ENCODE measurements at places on chromosomes 16 and 17. TPM values are rescaled to one million over a fixed set of nuclear protein-coding genes. Genes with fewer than 3 reads are reported as not detected.
A peak's percentile ranks its signal among the peaks of the same experiment; 100 is the strongest.

KRT15 gene
- total RNA-seq, result 51.7 TPM

FNDC8 gene
- total RNA-seq, result not detected

SHCBP1 gene
- 6.1 TPM for total RNA-seq

GCSH gene
- 21.0 TPM for total RNA-seq

MARCHF10 gene
- total RNA-seq, result 13.8 TPM

KRT28 gene
- not detected for total RNA-seq

CD300LF gene
- total RNA-seq, result 8.6 TPM

TBC1D3I gene
- not detected for total RNA-seq

DUSP14 gene
- total RNA-seq, result 7.4 TPM

CMTM2 gene
- 3.7 TPM for total RNA-seq

DNA sequence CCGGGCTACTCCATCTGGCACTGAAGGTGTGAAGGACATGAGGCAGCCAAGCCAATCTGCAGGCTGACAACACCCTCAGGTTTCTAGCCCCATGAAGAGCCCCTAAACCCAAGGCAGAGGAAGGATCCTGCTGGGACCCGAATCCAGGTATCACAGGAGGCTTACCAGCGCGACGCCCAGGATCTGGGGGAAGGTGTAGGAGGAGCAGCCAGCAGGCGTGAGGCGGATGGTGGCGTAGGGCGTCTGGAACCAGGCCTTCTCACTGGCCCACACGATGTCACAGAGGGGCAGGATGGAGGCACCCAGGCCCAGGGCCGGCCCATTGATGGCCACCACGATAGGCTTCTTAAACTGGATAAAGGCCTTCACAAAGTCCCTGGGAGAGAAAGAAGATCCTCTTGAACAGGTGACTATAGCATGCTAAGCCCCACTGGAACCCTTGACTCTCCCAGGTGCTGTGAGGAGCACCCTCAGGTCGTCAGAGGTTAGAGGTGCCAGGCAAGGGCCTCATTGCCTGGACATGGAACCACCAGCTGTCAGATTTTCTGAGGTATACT, 71.7 kb downstream of the DYNLRB2 start:
- no peaks in the 10 kb centered on the region for H3K27me3 ChIP-seq
- H3K4me1 ChIP-seq, result no peaks in the 10 kb centered on the region
- DNase-seq, result no peak
- H3K36me3 ChIP-seq, result peaks cover 2% of the 10 kb centered on the region

DNA sequence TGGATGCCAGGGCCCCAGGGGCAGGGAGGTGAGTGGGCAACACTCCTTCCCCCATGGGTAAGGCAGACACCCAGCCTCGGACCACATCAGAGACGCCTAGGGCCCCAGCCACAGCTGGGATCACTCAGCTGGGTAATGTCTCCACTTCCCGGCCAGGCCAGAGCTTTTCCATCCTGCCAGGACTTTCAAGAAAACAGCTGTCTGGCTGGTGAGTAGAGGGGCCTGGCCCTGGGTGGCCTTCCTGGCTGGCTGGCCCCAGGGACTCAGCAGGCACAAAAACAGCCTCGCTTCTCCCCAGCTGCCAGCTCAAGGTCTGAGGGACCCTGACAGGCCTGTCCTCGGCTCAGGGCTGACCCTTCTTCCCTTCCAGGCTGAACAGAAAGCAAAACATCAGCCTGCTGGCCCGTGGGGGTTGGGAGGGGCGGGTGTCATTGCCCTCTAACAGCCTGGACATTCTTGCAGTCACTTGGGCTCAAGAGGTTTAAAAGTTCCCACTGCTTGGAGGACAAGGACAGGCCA, 45.3 kb upstream of the JPH3 start:
- DNase-seq, result peak; percentile 93
- peaks cover 11% of the 10 kb centered on the region for H3K4me1 ChIP-seq
- H3K27ac ChIP-seq, result no peak overlapping the region
- no peaks in the 10 kb centered on the region for H3K36me3 ChIP-seq

- no peaks in the 10 kb centered on the region for H3K4me1 ChIP-seq
- no peak overlapping the region for H3K27ac ChIP-seq
- H3K4me3 ChIP-seq, result no peak overlapping the region
- H3K27me3 ChIP-seq, result no peaks in the 10 kb centered on the region
- H3K36me3 ChIP-seq, result peaks cover 59% of the 10 kb centered on the region
- DNase-seq, result no peak
These were observed 27.8 kb downstream of the IL4R start for GRCh38 chr16:27341549-27341948.

- H3K4me3 ChIP-seq, result no peak overlapping the region
- no peaks in the 10 kb centered on the region for H3K36me3 ChIP-seq
- H3K27ac ChIP-seq, result no peak overlapping the region
- no peaks in the 10 kb centered on the region for H3K27me3 ChIP-seq
- DNase-seq, result no peak
- H3K4me1 ChIP-seq, result peaks cover 6% of the 10 kb centered on the region
These were observed 90.0 kb downstream of the FOXL1 start for GRCh38 chr16:86668136-86668910.

DNA sequence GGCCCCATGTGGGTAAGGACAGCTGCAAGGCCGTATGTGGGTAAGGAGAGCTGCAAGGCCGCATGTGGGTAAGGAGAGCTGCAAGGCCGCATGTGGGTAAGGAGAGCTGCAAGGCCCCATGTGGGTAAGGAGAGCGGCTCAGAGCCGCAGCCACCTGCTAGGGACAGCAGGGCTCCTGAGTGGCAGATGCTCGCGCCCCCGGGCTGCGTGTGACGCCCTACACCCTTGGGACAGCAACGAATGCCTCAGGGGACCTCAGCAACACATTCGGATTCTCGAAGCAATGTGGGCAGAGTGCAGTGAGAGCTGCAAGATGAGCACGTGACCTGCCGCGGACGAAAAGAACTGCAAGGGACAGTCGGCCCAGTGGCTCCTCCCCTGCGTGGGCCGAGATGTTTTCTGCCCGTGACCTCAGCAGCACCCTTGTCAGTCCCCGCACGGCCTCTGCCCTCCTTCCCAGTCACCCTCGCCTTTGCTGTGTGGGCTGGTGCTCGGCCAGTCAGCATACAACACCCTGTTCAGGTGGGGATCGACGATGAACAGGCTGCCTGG, 9.6 kb upstream of the SLC38A8 start:
- no peak overlapping the region for H3K27ac ChIP-seq
- H3K36me3 ChIP-seq, result peaks cover 11% of the 10 kb centered on the region

GRCh38 chr16:84585886-84586285, 32.0 kb downstream of the COTL1 start:
- H3K4me1 ChIP-seq, result no peaks in the 10 kb centered on the region
- no peak for DNase-seq
- no peak overlapping the region for H3K27ac ChIP-seq
- H3K4me3 ChIP-seq, result no peak overlapping the region
- no peaks in the 10 kb centered on the region for H3K36me3 ChIP-seq
- no peaks in the 10 kb centered on the region for H3K27me3 ChIP-seq

DNA sequence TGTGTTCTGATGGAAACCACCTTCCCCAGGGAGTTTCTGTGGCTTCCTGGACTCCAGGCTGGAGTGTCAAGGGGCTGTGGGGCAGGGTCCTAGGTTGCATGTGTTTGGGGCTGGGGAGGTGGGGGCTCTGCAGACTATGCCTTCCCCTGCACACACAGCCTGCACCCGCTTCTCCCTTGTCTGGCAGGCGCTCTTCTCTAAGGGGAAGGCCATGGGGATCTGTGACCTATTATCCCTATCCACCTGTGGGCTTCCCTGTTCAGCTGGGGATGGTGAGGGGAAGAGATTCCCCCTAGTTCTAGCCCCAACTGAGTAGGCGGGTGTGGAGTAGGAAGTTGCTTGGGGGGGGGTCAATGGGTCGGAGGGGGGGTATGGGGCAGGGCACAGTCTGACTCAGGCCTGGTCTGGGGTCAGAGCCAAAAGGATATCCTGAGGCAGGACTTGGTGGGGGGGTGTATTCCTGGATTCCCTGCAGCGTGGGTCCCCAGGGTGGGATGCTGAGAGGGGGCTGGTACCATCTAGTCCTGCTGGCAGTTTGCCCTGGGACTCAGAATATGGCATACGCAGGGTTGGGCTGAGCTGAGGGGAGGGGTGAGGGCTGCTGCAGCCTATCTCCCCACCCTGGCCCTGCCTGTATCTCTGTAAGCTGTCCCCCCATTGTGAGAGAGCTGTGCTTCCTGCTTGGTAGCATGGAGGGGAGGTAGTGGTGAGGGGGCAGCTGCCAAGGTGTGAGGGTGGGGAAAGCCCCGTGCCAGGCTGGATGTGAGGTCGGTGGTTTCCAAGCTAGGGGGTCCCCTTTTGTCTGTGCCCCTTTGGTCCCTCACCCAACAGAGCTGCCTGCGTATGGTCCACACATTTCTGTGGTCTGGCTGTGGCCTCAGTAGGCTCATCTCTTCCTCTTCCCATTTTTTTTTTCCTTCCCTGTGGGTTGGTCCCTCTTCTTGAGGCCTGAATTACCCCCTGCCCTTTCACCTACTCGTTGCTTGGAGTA, 14.7 kb downstream of the RARA start:
- H3K27ac ChIP-seq, result peak overlapping the region; percentile 87
- peaks cover 3% of the 10 kb centered on the region for H3K36me3 ChIP-seq
- no peak overlapping the region for H3K4me3 ChIP-seq
- DNase-seq, result peak; percentile 75
- H3K27me3 ChIP-seq, result no peaks in the 10 kb centered on the region
- peaks cover 54% of the 10 kb centered on the region for H3K4me1 ChIP-seq

DNA sequence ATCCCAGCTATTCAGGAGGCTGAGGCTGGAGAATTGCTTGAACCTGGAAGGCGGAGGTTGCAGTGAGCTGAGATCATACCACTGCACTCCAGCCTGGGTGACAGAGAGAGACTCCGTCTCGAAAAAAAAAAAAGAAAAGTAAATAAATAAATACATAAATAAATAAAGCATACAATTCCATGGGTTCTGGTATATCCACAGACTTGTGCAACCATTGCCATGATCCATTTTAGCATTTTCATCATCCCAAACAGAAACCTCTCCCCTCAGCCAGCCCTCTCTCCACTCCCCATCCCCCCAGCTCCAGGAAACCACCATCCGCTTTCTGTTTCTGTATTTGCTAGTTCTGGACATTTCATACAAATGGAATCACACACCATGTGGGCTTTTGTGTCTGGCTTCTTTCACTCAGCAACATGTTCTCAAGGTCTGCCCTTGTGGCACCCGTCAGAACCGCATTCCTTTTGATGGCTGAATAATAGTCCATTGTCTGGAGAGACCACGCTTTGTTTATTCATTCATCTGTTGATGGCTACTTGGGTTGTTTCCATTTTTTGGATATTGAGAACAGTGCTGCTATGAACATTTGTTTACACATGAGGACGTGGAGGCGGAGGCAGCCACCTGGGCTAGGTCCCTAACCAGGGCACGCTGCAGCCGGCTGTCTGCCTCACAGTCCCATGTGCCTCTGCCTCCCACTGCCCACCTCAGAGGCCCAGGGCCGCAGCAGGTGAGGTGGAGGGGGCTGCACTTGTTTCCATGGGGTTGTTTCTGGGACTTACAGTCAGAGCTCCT, 76.2 kb downstream of the NT5M start:
- DNase-seq, result no peak
- H3K27me3 ChIP-seq, result no peaks in the 10 kb centered on the region
- no peak overlapping the region for H3K4me3 ChIP-seq
- H3K27ac ChIP-seq, result no peak overlapping the region

- no peaks in the 10 kb centered on the region for H3K4me1 ChIP-seq
- H3K27me3 ChIP-seq, result no peaks in the 10 kb centered on the region
- H3K36me3 ChIP-seq, result peaks cover 13% of the 10 kb centered on the region
- no peak for DNase-seq
These were observed 45.7 kb downstream of the AATF start for GRCh38 chr17:36994438-36994837.

DNA sequence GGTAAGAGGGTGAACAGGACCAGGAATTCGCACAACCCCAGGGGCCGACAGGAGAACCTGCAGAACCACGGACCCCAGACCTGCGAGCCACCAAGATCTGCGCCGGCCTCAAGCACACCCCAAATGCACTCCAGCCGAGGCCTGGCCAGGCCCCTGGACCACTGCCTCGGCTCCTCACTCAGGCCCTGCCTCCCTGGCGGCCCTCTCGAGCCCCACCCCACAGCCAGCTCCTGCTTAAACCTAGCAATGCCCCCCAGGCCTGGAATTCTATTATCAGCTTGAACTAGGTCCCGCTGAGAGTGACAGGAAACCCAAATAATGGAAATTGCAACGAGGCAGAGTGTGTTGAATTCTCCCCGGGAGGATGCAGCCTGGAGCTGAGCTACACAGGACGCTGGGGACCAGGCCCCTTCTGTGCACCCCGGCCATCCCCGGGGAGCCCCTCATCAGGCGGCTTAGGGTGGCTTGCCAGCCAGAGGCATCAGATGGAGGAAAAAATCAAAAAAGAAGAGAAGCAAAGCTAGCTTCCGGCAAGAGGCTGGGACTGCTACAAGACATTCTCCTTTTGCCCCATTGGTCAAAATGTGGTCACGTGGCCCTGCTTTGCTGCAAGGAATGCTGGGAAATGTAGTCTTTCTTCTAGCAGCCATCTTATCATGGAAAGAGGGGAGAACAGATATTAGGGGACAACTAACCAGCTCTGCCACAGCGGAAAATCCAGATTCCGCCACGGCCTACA, 2.4 kb upstream of the ENPP7 start:
- DNase-seq, result peak; percentile 97
- H3K27me3 ChIP-seq, result no peaks in the 10 kb centered on the region
- H3K4me1 ChIP-seq, result peaks cover 4% of the 10 kb centered on the region
- H3K27ac ChIP-seq, result no peak overlapping the region
- no peak overlapping the region for H3K4me3 ChIP-seq
- no peaks in the 10 kb centered on the region for H3K36me3 ChIP-seq

DNA sequence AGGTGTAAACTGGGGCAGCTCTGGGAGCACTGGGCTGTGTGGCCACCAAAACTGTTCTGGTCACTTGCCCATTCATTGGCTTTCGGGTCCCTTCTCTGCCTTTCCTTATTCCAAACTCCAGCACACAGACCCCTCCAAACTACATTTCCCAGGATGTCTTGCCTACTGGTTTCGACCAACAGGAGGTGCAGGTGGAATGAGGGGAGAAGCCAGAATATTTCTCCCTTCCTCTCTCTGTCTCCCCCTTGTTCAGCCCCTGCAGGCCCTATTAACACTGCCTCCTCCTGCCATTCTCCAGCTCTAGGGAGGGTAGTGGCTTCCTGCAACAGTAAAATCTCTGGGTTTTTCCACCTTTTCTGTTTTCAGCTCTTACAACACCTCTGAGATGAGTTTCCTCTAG, 13.2 kb upstream of the NAGPA start:
- H3K27ac ChIP-seq, result no peak overlapping the region
- no peaks in the 10 kb centered on the region for H3K4me1 ChIP-seq
- peaks cover 13% of the 10 kb centered on the region for H3K36me3 ChIP-seq
- no peak for DNase-seq
- no peaks in the 10 kb centered on the region for H3K27me3 ChIP-seq

DNA sequence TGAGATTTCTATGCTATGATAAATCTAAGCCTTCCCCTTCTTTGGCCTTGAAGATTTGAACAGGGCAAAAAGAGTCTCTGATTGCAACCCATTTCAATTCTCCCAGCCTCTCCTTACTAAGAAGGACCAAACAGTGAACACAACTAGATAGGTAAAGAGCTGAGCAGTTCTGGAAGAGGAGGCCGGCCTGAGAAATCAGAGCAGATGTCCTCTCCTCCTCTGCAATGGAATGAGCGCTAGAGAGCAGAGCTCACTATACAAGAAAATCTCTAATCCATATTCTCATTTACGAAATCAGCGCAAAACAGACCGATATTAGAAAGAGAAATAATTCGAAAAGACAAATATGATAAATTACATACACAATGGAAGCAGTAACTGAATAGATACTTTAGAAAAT, 124.2 kb downstream of the CDK5R1 start:
- H3K27me3 ChIP-seq, result no peaks in the 10 kb centered on the region
- H3K4me3 ChIP-seq, result no peak overlapping the region
- no peak for DNase-seq
- H3K4me1 ChIP-seq, result no peaks in the 10 kb centered on the region

GRCh38 chr17:83014297-83014696, 65.1 kb upstream of the METRNL start:
- H3K27me3 ChIP-seq, result no peaks in the 10 kb centered on the region
- H3K4me1 ChIP-seq, result peaks cover 13% of the 10 kb centered on the region
- no peak overlapping the region for H3K4me3 ChIP-seq
- H3K36me3 ChIP-seq, result no peaks in the 10 kb centered on the region
- DNase-seq, result no peak

Measured in lung (tissue), 17 donors.